ENCODE measurements at places on chromosomes 4 and X.

GRCh38 chrX:19683817-19684216, 168.5 kb upstream of the MAP3K15 start:
- DNase-seq: no peak

- no peak for DNase-seq
Measured at GRCh38 chrX:13498238-13498637, 71.2 kb upstream of the EGFL6 start.

- no peak for DNase-seq
Measured at GRCh38 chr4:147157860-147158701, 212.4 kb upstream of the TTC29 start.

GRCh38 chr4:168050002-168050401, 42.3 kb upstream of the ANXA10 start:
- DNase-seq: no peak

- DNase-seq: no peak
Measured at GRCh38 chr4:37803348-37803973, 23.0 kb upstream of the PGM2 start.

- no peak for DNase-seq
Measured at GRCh38 chr4:17020451-17020850, 122.0 kb upstream of the LDB2 start.

- DNase-seq: no peak
Measured at GRCh38 chr4:15551740-15552446, 82.2 kb downstream of the CC2D2A start.

DNA sequence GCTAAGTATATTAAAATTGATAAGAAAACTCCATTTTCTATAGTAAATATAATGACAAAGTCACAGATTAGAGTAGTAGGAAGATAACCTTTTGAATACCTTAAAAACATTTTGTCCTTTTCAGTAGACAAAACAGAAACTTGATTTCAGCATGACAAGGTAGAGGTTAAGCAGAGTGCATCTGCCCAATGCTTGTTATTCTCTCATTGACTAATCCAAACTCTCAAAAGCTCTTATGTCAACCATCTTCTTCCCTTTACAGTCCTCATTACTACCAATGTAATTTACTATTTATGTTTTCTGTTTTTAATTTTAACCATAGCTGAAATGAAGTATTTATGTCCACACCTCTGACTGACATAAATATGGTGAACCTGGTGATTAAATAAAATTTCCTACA, 11.1 kb downstream of the NIPAL1 start:
- DNase-seq: no peak

DNA sequence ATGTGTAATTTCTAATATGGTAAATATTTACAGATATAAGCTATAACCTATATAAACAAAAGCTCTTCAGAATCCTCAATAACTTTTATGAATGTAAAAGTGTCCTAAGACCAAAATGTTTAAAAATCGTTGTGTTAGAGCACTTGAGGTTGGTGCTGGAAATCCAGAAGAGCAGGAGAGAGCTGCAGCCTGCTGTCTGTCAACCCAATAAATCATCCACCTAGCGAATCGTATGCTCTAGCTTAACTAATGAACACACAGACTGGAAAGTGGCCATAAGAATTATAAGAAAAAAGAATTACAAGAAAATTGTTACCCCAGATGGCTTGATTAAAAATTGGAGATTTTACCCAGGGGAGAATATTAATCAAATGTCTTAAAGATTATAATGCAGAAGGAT, 17.0 kb downstream of the CFAP97 start:
- no peak for DNase-seq

GRCh38 chrX:69130439-69130838, 34.8 kb downstream of the PJA1 start:
- DNase-seq: no peak

DNA sequence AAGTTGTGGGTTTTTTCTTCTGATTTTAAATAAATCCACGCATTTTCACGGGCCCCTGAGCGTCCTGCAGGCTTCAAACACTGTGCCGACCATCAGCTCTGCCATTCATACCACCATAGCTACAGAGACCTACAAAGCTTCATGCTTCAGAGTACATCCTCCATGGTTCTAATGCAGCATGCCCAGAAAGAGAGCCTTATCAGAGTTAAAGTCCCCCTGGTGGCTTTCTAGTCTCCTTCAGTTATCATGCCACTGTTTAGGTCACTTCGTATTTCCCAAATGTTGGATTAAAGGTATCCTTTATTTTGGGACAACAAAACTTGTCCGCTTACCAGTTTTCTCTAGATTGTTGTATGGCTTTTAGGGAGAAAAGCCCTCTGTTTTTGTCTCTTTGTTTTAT, 66.7 kb upstream of the VCX2 start:
- DNase-seq: no peak

GRCh38 chr4:141962486-141962885, 326.1 kb downstream of the IL15 start:
- no peak for DNase-seq

DNA sequence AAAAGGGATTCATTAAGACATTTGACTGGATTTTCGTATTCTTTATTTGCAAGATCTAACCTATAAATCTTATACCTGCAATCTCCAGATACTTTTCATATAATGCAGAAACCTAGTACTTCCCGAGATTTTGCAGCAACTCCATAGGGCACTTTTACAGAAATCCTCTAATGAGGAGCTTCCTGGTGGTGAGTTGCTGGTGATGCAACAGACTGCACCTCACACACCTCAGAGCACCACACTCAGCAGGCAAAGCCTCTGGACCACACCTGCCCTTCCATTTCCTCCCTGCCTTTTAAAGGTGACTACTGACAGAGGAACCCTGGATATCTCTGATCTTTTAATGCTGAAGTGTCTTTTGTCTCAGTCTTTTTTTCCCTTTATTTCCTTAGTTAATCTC, 289.4 kb downstream of the TRAM1L1 start:
- no peak for DNase-seq

DNA sequence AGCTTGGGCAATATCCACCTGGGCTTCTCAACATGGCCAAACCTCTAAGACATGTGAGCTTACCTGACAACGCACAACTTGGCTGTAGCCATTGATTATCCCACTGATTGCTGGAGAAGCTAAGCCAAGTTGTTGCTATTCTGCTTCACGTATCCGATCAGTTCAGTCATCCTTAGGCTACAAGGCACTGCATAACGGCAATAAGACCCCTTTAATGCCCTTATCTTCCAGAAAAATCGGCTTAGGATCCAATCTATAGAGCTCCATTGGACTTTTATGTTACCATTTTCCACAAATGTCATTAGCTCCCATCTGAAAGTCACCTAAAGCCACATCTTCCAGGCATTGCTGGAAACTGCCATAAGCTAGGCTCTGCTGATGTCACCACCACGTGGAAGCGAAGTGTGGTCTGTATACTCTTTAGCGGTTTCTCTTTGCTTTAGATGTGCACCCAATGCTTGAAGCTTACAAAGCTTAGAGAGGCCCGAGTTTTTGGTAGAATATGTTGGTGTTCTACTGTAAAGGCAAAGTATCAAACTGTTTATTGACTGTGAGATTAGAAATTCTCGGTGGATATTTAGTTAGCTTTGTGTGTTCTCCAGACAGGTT, 163.1 kb downstream of the CPE start:
- no peak for DNase-seq

- DNase-seq: no peak
Measured at GRCh38 chr4:51885363-51885762, 42.4 kb downstream of the DCUN1D4 start.

- no peak for DNase-seq
Measured at GRCh38 chrX:110321670-110322069, 3.8 kb upstream of the AMMECR1 start.

DNA sequence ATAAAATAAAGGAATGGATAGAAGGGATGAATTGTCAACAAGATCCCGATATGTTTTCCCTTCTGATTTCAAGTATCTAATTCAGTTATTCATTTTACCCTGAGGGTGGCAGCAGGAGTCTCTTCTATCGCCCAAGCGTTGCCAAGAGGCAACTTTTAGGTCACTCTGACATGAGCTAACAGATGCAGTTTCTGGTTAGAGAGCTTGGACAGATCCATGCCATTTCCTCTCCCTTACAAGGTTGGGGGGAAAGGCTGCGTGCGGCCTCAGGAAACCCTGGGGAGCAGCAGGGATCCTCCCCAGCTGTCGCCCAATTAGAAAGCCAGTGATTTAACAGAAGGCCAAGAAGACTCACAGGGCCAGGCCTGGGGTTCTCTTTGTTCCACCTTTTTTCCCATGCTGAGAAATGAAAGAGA, 35.3 kb upstream of the WAS start:
- no peak for DNase-seq

DNA sequence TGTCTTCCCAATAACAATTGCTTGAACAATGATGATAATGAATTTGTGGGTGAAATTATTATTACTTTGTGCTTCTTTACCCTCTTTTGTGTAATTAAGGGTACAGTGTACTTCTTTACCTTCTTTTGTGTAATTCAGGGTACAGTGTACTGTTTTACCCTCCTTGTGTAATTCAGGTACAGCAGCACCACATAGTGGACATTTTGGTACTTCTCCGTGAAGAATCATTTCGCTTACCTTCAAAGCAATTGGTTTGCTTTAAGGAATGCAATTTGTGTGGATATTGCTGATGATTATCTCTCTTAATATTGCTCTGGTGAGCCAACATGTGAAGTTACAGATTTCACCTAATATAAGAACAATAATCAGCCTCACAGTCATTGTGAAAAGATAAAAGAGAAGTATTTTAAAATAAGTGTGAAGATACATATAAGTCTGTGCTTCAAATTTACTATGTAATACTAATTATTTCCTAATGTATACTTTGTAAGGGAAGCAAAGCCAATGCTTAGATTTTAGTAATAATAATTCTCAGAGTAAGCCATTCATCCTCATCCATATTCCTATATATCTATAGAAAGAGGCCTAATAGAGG, 27.2 kb upstream of the SEC24B start:
- no peak for DNase-seq

GRCh38 chr4:69489856-69490255, 5.8 kb downstream of the UGT2B4 start:
- no peak for DNase-seq

- no peak for DNase-seq
Measured at GRCh38 chrX:137032341-137032694, 1.5 kb downstream of the GPR101 start.

DNA sequence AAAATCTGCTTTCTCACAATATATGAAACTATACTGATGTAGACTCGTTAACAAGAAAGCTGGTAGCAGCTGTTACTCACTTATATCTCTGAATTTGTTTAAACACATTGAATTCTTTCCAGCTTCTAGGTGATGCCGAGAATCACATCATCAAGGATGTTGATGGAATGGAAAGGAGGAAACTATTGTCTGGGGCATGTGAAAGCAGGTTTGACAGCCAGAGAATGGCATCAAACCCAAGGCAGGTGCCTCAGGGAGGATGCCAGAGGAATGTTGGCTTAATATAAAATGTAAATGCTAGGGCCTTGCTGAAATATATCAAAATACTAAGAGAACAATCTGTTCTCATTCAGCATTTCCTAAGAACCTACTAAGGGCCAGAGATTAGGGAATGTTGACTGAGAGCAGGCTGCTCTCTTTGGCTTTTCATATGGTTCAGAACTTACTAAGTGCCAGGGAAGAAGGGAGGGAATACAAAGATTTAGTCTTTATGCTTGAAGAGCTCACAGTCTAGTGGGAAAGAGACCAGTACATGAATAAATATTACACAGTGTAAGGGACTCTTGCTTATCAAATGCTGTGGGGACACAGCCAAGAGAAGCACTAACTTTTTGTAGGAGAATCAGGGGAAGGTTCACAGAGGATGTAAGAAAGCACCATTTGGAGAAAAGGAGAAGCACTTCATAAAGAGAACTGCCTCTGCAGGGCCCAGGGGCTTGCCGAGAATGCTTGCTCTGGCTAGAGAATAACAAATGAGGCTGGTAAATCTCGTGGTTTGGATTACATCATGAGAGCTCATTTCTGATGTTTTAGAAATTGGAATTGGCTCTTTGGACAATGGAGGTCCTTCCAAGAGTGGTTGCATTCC, 14.7 kb downstream of the SLIT2 start:
- no peak for DNase-seq

DNA sequence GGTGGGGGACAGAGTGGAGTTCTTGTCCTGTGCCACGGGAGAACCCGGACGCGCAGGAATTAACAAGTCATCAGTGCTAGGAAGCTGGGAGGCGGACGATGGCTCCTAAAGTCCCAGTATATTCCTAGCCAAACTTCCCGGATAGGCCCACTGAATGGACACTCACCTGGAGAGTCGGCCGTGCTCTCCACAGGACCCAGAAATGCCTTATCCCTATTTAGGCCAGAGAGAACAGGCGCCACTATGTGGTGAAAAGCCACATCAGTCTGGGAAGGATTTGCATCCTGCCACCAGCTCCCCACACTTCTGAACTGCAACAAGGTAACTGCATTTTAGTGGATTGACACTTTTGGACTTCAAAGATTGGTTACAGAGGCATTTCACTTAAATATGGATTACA, 1.1 kb downstream of the CFAP299 start:
- no peak for DNase-seq
